ENCODE measurements at places on chromosomes 4 and X. TPM values are rescaled to one million over a fixed set of nuclear protein-coding genes. Genes with fewer than 3 reads are reported as not detected.

The DDX3X gene
- 142 TPM for total RNA-seq

The SMIM20 gene
- total RNA-seq, result 11.7 TPM

The PDE5A gene
- total RNA-seq, result 21.8 TPM

The PNMA6A gene
- 0.84 TPM for total RNA-seq

The FAM47A gene
- total RNA-seq, result not detected

The MGAT4D gene
- 0.43 TPM for total RNA-seq

DNA sequence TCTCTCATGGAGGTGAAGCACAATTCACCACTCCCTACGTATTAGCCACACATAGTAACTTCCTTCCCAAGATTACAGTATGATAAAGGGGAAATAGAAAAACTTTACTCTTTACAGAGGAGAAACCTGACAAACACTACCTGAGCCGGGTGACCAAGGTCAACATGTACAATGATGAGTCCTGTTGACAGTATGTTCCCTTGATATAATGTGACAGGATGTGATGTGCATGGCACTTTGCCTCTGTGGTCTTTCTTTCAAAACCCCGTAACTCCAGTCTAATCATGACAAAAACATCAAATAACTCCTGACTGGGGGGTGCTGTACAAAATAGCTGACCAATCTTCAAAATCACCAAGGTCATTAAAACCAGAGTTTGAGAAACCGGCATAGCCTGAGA lies 60.6 kb downstream of the CD99L2 start:
- H3K4me1 ChIP-seq, result no peaks in the 10 kb centered on the region
- no peaks in the 10 kb centered on the region for H3K36me3 ChIP-seq
- DNase-seq, result no peak
- H3K27me3 ChIP-seq, result no peaks in the 10 kb centered on the region
- no peak overlapping the region for H3K27ac ChIP-seq
- H3K4me3 ChIP-seq, result no peak overlapping the region

GRCh38 chr4:55866290-55866907 lies 13.0 kb downstream of the EXOC1 start:
- no peaks in the 10 kb centered on the region for H3K36me3 ChIP-seq
- no peak overlapping the region for H3K4me3 ChIP-seq
- peak overlapping the region; percentile 14 for H3K27ac ChIP-seq
- no peak for DNase-seq
- H3K27me3 ChIP-seq, result no peaks in the 10 kb centered on the region
- H3K4me1 ChIP-seq, result peaks cover 11% of the 10 kb centered on the region

DNA sequence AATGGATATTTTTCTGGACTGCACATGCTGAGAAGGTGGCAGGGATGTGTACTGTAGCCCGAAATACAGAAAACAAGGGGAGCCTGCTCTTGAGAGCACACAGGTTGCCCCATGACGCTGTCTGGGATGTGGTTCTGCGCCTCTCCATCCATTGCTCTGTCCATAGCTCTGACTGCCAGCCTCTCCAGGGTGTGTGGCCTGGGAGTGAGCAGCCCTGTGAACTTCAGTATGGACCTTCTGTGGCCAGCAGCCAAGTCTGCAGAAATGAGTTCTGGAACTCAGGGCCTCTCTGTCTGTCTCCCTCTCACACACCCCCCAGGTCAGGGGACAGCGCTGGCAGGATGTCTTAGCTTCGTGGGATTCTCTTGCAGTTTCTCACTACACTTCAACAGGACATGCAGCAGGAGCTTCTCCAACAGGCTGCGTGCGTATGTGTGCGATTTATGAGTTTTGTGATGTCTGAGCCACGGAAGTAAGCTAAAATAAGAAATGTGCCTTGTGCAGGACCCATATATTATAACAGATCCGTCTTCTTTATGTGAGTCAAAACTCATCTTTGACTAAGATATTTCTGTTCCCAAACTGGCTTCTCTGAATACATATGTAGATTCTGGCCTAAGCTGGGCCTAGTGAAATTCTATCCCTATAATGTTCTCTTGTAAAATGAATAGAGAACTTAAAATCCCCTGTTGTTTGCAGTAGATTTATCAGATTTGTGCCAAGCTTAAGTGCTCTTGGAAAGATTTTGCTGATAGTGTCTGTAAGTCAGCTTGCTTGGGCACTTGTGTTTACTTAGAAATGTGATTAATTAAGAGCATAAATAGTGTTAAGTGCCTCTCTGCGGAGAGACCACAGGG lies 40.0 kb downstream of the PROM1 start:
- no peaks in the 10 kb centered on the region for H3K4me1 ChIP-seq
- no peak overlapping the region for H3K27ac ChIP-seq
- no peaks in the 10 kb centered on the region for H3K27me3 ChIP-seq
- no peaks in the 10 kb centered on the region for H3K36me3 ChIP-seq
- H3K4me3 ChIP-seq, result no peak overlapping the region

GRCh38 chr4:94256144-94256783 lies 48.6 kb downstream of the SMARCAD1 start:
- H3K4me1 ChIP-seq, result no peaks in the 10 kb centered on the region
- no peaks in the 10 kb centered on the region for H3K27me3 ChIP-seq
- no peak overlapping the region for H3K4me3 ChIP-seq
- H3K36me3 ChIP-seq, result peaks cover 7% of the 10 kb centered on the region
- H3K27ac ChIP-seq, result no peak overlapping the region

DNA sequence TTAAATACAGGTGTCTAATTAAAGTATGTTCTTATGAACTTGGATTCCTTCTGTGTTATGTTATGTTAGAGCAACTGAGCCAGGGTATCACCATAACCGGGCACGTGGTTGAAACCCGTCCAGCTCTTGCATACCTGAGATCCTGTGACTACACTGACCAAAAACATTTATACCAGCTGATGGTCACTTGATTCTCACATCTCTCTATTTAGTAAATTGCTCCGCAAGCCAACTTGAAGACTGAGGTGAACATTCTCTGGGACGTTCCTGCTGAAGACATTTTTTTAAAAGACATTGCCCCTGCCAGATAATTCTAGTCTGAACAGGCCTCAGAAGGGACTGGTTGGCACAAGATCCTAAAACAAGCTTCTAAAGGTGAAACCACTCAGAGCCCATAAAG lies 550.0 kb upstream of the DIPK2B start:
- H3K4me3 ChIP-seq, result no peak overlapping the region
- H3K36me3 ChIP-seq, result no peaks in the 10 kb centered on the region
- no peak overlapping the region for H3K27ac ChIP-seq
- DNase-seq, result no peak
- H3K4me1 ChIP-seq, result no peaks in the 10 kb centered on the region

- no peak overlapping the region for H3K4me3 ChIP-seq
- no peak for DNase-seq
- no peaks in the 10 kb centered on the region for H3K36me3 ChIP-seq
- no peak overlapping the region for H3K27ac ChIP-seq
- H3K27me3 ChIP-seq, result no peaks in the 10 kb centered on the region
- H3K4me1 ChIP-seq, result no peaks in the 10 kb centered on the region
These were observed 226.7 kb upstream of the MAD2L1 start for GRCh38 chr4:120293341-120293740.

DNA sequence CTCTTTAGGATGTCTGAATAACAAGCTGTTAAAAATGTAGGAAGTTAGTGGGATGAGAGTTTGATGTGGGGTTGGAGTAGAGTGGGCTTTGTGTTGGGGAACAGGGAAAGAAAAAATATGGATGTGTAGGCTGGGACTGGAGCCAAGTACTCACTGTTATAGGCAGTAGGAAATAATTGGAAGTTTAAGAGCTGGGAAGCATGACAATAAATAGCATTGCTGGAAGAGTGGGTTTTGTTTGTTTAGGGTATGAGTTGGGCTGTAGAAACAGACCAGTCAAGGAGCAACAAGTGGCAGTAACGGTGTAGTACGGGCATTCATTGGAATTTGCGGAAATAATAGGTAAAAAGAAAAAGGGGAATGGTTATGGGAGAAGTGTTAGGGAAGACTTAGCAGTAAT lies 81.6 kb downstream of the KDM6A start:
- H3K4me3 ChIP-seq, result no peak overlapping the region
- no peak for DNase-seq
- no peak overlapping the region for H3K27ac ChIP-seq
- no peaks in the 10 kb centered on the region for H3K36me3 ChIP-seq
- no peaks in the 10 kb centered on the region for H3K4me1 ChIP-seq
- no peaks in the 10 kb centered on the region for H3K27me3 ChIP-seq

DNA sequence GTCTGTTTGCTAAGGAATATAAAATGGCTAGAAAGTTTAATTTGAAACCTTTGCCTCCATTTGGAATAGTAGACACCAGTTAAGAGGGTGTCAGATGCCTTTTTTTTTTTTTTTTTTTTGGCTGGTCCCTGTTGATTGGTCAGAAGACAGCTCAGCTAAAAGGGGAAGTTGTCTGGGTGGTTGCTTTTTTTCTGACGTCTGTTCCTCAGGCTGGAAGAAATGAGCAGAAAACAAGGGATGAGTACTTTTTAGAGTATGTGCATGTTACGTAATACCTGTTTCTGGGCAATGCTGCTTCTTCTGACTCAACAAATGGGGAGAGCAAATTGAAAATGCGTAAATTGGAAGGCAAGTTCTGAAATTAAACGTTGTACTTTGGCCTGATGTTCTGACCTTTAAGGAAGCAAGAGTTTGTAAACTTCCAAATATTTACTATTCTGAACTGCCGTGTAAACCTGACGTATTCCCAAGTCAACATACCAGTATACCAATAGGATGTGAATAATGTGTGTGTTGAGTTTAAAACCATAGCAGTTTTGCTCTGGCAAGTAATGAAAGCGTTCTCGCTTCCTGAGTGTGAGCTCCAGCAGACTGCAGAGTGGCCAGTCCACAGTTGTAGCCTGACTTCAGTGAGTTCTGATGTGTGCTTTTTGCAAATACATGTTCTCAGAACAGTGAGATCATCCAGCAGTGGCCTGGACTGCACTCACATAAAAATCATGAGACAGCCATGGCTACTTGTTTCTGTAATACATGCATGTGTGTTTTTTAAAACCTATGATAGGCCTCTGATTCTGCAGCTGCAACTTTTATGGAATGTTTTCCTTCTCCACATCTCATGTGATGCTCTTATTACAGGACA lies 1.7 kb downstream of the SAT1 start:
- H3K4me1 ChIP-seq, result no peaks in the 10 kb centered on the region
- peak overlapping the region; percentile 93 for H3K27ac ChIP-seq
- H3K27me3 ChIP-seq, result no peaks in the 10 kb centered on the region

DNA sequence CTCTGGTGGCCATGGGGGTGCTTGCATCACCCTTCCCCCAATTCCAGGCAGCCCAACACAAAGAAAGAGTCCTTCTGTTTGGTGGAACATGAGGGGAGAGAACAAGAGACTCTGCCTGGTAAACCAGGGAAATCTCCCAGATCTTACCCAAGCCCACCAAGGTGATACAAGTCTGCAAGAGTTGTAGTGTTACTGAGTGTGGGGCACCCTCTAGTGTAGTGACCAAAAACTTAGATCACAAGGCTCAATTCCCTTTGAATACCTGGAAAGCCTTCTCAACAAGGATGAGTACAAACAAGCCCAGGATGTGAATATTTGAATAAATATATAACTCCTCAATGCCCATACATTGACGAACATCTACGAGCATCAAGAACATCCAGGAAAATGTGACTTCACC lies 64.7 kb downstream of the IL13RA2 start:
- no peaks in the 10 kb centered on the region for H3K36me3 ChIP-seq
- no peak for DNase-seq
- no peaks in the 10 kb centered on the region for H3K4me1 ChIP-seq
- no peaks in the 10 kb centered on the region for H3K27me3 ChIP-seq

GRCh38 chrX:129019412-129019811 lies 503.9 kb downstream of the SMARCA1 start:
- no peak for DNase-seq
- no peaks in the 10 kb centered on the region for H3K27me3 ChIP-seq
- no peaks in the 10 kb centered on the region for H3K4me1 ChIP-seq
- H3K4me3 ChIP-seq, result no peak overlapping the region

DNA sequence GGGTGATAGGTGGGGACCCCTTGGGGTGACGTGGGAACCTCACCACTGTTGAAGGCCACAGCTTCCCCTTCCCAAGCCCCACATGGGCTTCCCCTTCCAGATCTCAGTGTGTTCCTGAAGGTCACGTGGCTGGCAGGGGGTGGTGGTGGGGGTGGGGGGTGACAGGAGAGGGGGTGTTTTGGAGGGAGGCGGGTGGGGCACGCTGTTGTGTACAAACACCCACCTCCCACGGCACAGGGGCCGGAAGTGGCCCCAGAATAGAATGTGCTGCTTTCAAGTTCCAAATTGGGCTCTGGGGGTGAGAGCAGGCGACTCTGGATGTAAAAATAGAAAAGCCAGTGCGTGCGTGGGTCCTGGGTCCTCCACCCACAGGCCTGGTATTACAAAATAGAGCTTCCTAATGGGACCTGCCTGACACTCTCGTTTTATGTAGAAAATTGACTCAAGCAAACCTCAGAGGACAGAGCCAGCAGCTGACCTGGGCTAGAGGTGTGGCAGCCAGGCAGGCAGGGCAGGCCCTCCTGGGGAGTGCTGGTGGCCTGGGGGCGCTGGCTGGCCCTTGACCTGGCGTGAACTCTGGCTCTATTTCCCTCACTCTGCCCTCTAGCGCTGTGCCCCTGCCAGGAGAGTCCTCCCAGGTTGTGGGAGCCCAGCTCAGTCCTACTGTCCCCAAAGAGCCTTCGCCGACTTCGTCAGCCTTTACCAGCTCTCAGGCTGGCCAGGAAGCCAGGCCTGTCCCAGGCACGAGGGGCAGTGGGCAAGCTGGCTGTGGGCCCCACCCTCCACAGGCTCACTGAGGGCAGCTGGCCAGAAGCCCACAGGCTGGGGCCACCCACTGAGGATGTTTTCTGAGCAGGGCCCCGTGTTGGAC lies 5.4 kb upstream of the SH3BP2 start:
- no peaks in the 10 kb centered on the region for H3K36me3 ChIP-seq
- H3K4me3 ChIP-seq, result no peak overlapping the region
- peak overlapping the region; percentile 33 for H3K27ac ChIP-seq

DNA sequence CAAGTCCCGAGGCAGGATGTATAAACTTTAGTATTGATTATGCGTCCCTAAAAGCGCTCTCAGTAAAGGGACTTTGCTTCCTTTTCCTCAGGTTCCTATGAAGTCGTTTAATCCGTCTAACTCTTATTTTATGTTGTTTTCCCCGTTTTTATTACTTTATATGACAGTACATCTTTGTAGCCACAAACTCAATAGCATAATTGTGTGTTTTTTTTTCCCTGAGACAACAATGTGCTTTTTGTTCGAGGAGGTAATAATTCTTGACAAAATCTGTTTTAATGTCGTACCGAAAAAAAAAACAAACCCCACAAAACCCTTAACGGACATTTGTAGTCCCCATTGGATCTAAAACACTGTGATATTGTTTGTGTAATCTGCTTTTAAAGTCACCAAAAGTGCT lies 17.9 kb upstream of the PPP2R3B start:
- no peaks in the 10 kb centered on the region for H3K4me1 ChIP-seq
- H3K27me3 ChIP-seq, result no peaks in the 10 kb centered on the region
- no peak for DNase-seq

DNA sequence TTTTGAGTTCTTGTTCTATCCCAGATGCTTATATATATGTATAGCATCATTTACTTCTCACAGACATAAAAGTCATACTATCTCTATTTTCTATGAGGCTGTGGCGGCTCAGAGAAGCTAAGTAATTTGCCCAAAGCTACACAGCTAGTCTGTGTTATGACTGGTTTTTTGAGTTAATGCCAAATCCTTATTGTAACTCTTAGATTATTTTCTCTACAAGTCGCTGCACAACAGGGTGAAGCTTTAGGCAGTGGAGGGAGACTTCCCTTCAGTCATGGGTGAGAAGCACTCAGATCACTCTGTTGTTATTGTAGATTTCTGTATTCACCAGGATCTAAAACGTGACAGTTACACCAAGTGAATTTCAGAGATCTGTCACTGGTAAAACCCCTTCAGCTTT lies 48.1 kb downstream of the WWC2 start:
- H3K27me3 ChIP-seq, result no peaks in the 10 kb centered on the region
- no peak overlapping the region for H3K4me3 ChIP-seq
- H3K27ac ChIP-seq, result no peak overlapping the region
- no peak for DNase-seq
- H3K4me1 ChIP-seq, result peaks cover 14% of the 10 kb centered on the region
- H3K36me3 ChIP-seq, result no peaks in the 10 kb centered on the region

All from pancreas (tissue), 10 donors.